ENCODE measurements at places on chromosomes 2 and 18.
A peak's percentile ranks its signal among the peaks of the same experiment; 100 is the strongest.

DNA sequence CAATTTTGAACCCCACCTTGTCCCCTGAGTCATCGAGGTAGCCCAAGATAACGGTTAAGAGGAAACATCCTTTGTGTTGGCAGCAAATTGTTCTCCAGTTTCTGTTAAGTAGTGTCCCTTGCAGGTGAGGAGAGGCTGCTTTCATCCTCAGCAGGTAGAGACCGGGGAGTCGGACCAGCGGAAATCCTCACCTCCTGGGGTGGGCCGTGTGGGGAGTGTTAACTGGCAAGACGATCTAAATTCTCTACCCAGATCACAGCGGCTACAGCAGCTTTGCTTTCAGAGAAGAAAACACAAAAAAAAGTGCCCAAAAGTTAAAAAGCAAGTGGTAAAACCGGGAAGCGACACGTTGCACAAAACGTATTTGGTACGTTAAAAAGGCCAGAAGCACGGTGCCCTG is 63.2 kb downstream of the ADI1 start:
- no peak for DNase-seq

GRCh38 chr2:59303272-59303671 is 1062.1 kb upstream of the FANCL start:
- no peak for DNase-seq

GRCh38 chr2:230627806-230628724 is 84.6 kb upstream of the CAB39 start:
- no peak for DNase-seq

DNA sequence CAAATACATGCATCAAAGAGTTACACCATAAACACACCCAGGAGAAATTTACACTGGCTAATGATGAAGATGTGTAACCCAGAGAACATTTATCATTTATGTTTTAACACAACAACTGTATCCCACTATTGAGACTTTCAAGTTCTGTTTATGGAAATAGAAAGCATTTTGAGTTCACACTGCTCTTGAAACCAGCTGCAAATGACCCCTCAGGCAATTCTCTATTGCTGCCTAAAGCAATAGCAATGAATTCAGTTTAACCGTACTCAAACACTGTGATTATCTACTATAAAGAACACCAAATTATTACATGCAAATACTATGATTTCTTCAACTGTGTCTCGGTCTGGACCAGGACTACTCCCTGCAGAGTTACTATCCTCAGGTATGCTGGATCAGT is 452.7 kb upstream of the NRXN1 start:
- DNase-seq = no peak

DNA sequence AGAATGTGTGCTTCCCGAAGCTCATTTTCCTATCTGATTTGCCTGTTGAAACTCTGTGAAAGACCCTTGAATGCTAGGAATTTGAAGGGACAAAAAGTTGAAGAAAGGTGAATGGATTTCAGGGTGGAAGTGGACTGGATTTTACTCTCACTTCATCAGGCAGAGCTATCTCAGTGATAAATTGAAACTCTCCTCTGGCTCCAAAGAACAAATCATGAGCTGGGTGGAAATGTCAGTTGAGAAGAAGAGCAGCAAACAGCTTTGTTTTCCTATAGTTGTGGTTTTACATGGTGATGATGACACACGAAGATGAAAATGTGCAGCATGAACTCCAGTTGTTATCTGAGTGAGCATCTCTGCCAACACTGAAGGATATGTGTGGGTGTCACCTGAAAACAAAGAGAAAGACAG is 34.4 kb downstream of the CD28 start:
- no peak for DNase-seq

- DNase-seq = no peak
Observed at GRCh38 chr2:222833410-222833809, 27.4 kb upstream of the ACSL3 start.

- DNase-seq = no peak
Observed at GRCh38 chr2:195610717-195611116, 46.3 kb upstream of the SLC39A10 start.

GRCh38 chr2:97957432-97958183 is 38.1 kb downstream of the TMEM131 start:
- DNase-seq = no peak

GRCh38 chr18:57107140-57107832 is 39.6 kb upstream of the BOD1L2 start:
- DNase-seq = no peak

DNA sequence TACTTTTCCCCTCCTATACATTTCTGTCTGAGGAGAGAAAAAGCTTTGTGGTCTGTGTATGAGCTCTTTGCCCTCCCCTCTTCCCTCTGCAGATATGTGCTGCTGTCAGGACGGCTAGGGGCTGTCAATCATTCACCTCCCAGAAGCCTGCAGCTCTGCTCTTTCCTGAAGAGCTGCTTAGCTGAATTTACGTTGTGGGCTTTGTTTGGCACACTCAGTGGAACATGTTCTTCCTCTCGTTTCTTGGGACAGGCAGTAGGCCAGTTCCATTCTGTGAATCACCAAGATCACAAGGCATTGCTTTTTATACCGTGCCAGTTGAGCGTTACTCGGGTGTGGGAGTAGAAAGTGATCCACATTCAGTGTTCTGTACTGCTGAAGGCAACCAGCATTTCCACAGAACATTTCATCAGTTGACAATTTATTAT is 136.7 kb downstream of the LAMA3 start:
- peak; percentile 90 for DNase-seq

- no peak for DNase-seq
Observed at GRCh38 chr2:5433855-5434254, 258.3 kb upstream of the SOX11 start.

DNA sequence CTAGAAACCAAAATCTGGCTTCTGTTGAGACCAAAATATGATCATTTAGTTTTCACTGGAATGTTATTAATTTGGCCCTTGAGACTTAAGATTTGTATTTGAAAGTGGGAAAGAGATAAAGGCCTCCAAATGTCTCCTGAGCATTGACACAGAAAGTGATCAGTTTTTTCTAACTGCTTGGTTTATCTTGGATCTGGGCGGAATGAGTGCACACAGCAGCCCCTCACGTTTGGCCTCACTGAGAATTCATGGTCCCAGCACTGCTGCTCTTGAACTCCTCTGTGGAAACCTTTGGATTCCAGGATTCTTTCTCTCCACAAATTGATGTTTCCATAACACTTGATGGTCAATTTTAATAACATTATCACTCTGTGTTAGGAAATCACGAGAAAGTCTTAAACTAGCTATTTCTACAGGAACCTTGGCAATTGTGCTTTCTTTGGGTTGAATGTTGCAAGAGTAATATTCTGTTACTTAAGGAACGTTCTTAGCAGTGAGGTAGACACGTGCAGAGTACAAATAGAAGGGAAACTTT is 180.3 kb upstream of the BCL2L11 start:
- no peak for DNase-seq

DNA sequence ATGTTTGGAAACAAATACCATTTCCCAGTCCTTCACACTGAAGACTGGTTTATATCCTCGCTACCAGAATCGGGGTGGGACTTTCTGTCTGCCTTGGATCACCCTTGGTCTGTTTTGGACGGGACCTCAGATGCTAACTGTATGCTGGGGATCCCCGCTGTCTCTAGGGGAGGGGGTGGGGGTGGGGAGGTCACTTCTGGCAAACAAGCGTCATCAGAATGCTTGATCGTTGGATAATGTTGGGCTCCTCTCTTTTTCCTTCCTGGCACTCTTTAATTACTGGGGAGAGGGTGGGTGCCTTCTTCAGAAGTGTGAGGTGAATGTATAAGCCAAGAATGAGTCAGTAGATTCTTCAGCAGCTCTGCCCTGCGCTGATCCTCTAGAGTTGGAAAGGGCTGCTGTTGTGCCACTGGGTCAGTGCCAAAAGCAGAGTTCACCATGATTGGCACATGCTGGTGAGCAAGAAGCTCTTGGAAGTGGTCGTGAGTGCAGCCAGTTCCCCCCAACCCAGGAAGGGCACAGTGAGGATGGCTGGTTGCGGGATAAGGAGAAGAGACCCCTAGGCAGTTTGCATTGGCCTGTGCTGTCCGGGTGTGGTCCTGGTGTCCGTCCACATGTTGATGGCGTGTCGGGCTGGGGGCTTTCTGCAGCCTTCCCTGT is 32.2 kb downstream of the DGKD start:
- no peak for DNase-seq

GRCh38 chr2:159070235-159070634 is 101.8 kb downstream of the TANC1 start:
- DNase-seq = no peak

GRCh38 chr2:20425884-20426283 is 21.0 kb upstream of the RHOB start:
- DNase-seq = peak; percentile 50

- no peak for DNase-seq
Observed at GRCh38 chr2:182170341-182170740, 184.7 kb downstream of the PPP1R1C start.

DNA sequence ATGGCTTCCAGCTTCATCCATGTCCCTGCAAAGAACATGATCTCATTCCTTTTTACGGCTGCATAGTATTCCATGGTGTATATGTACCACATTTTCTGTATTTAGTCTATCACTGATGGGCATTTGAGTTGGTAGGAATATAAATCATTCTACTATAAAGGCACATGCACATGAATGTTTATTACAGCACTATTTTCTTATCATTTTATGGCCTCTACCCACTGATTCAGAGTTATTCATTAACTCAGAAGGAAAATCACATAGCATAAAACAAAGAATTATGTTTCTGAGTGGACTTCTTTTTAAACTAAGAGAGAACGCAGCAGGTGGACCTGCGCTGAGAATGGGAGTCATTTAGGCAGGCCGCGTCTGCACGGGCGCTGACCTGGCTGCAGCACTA is 619.6 kb downstream of the FBXO15 start:
- DNase-seq = no peak

DNA sequence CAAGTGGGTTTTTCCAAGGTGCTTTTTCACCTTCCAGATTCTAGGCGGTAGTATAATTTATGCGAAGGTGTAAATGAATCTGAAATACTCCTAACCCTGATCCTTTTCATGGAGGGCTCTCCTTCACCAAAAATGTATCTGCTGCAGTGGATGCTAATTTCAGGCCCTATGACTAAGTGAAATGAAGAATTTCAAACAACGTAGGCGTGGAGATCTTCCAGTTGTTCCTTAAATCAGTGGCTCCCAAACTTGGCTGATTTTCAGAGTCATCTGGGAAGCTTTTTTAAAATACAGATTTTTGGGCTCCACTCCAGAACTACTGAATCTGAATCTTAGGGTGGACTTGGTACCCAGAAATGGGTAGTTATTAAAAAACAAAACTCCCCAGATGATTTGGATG is 5.5 kb downstream of the GCKR start:
- DNase-seq = no peak

GRCh38 chr2:23620841-23621341 is 235.9 kb downstream of the KLHL29 start:
- no peak for DNase-seq

DNA sequence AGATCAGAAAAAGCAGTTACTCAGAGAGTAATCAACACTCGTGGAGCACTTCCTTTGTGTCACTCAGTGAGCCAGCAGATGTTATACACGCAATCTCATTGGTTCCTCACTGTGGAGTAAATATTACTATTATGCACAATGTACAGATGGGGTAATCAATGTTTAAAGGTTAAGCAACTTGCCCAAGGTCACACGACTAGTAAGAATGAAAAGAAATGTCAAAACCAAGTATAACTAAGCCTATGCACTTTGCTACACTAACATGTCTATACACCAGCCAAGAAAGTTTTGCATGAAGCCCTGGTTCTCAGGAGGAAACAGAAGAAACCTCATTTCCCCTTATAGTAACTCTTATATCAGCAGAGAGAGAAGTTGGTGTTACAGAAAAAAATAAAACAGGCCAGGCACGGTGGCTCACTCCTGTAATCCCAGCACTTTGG is 5.4 kb downstream of the METTL21A start:
- DNase-seq = no peak

DNA sequence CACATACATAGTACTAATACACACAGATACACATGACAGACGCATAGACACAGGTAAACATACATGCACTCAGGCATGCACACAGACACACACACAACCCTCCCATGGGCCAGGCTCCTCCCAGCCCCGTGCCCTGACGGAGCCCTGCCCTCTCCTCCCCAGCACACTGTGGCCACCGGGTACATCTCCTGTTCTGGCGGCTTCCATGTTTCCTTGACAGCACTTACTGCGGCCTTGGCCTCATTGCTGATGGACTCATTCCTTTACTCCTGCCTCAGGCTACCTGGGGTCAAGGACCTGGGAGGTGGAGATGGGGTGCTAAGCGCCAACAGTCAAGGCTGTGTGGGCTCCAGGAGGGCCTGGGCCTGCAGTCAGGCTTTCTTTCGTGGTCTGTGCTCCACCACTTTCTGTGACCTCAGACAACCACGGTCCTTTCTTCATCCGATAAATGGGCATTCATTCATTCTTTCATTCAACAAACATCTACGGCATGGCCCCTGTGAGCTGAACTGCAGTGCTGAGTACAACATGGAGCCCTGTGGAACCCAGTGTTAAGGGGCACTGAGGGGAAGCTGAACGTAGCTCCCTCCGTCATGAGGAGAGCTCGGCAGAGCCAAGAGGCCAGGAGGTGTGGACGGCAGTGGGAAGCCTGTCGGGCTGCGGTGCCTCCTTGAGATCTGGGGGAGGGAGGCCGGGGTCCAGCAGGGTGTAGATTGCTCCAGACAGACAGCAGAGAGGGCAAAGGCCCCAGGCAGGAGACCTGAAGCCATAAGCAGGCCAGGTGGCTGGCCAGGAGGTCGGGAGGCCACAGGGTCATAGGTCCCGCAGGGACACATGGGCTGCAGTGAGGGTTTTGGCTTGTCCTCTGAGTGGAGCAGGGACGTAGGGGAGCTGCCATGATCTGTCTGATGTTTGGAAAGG is 190.4 kb upstream of the HDAC4 start:
- no peak for DNase-seq

- no peak for DNase-seq
Observed at GRCh38 chr2:95303191-95303919, 6.2 kb downstream of the KCNIP3 start.

DNA sequence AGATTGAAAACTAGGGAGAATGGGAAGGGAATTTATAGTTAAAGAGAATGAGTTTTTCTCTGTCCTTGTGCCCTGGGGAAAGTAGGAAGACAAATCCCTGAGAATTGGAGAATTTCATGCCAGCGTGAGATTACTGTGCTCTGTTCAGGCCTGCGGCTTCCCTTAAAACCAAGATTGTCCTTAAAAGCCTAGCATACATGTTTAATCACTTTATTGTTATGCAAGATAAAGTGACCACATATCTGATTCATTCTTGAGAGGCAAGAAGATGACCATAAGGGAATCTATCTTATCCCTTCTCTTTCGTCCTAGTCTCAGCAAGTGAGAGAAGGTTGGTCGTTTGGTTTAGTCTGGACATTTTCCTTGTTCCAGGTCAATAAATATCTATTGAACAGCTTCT is 75.9 kb downstream of the ADCYAP1 start:
- no peak for DNase-seq

DNA sequence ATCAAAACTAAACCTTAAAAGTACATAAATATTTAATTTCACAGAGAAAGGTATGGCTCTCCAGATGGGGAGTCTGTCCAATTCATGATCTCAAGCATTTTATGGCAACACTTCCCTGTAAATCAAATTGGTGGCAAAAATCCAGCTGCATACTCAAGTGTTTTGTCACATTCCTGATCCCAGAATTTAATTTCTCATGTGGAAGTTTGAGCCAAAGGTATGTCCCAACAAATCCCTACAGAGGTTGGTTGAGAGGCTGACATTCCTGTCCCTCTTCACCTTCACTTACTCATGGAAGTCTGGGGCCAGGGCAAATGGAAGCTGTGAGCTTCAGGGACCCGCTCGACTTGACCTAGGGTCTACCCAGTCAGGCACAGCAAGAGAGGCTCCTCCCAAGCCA is 17.7 kb downstream of the KLF7 start:
- DNase-seq = no peak

- peak; percentile 70 for DNase-seq
Observed at GRCh38 chr18:45626330-45627203, 11.3 kb downstream of the SLC14A2 start.

- DNase-seq = no peak
Observed at GRCh38 chr2:144137705-144138428, 382.1 kb downstream of the ZEB2 start.

All from coronary artery (tissue), 2 donors.